ENCODE measurements at places on chromosomes 6 and 20. TPM values are rescaled to one million over a fixed set of nuclear protein-coding genes. Genes with fewer than 3 reads are reported as not detected.
A peak's percentile ranks its signal among the peaks of the same experiment; 100 is the strongest.

FANCE gene
- total RNA-seq = 4.0 TPM

DNA sequence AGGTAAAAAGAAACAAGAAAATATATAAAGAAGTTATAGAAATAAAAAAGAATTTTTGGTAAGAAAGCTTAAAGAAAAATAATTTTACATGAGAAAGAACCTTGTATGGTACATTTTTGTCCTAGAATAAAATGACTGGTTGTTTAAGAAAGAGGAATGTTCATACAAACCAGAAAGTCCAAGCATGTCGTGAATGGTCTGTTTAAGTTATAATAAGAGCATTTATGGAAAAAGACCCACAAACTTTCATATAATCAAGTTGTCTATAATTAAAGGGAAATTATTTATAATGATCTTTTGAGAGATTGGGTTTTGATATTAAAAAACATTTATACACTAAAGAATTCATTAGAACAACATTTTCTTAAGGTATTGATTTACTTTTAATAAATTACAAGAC is 27.8 kb upstream of the FAM110A start:
- DNase-seq = no peak

ASIP gene
- not detected for total RNA-seq

SLC22A16 gene
- total RNA-seq = not detected

GRCh38 chr6:137297887-137298286 is 78.7 kb upstream of the IFNGR1 start:
- DNase-seq = no peak

- no peak for DNase-seq
Observed at GRCh38 chr6:127302728-127303660, 36.3 kb downstream of the RNF146 start.

NPEPL1 gene
- total RNA-seq = 52.5 TPM

IL20RA gene
- not detected for total RNA-seq

DNA sequence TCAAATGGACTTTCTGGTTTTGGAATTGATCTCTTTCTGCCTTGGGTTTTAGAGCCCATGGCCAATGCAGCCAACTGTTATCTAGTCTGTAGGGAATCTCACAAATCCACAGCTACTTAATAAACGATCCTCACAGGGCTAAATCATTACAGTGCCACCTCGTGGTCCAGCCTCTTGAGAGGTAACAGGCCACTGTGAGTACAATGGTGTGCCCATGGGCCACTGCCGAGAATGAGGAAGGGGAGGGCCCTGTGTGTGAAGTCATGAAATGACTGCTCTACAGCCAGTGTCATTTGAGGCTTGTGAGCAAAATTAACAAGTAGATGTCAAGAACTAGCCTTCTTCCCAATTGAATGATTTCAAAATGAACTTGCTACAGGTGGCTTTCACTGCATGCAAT is 54.3 kb upstream of the GMPR start:
- peak; percentile 62 for DNase-seq

SLC22A3 gene
- total RNA-seq = 8.2 TPM

- no peak for DNase-seq
Observed at GRCh38 chr6:42229506-42230119, 12.0 kb upstream of the MRPS10 start.

CD109 gene
- 2.7 TPM for total RNA-seq

- DNase-seq = no peak
Observed at GRCh38 chr6:53566755-53567154, 21.9 kb upstream of the GCLC start.

RAB44 gene
- 0.53 TPM for total RNA-seq

COX4I2 gene
- total RNA-seq = 2.5 TPM

GRCh38 chr20:54028276-54029011 is 42.0 kb downstream of the BCAS1 start:
- DNase-seq = no peak

PACRG gene
- not detected for total RNA-seq

VNN1 gene
- total RNA-seq = 296 TPM

GRCh38 chr6:2793534-2794151 is 28.4 kb downstream of the WRNIP1 start:
- DNase-seq = peak; percentile 66

GRCh38 chr20:39268491-39268951 is 306.4 kb downstream of the DHX35 start:
- DNase-seq = no peak

GRCh38 chr20:5886788-5887187 is 63.5 kb downstream of the TRMT6 start:
- no peak for DNase-seq

PTGIS gene
- 9.5 TPM for total RNA-seq

RUNX2 gene
- total RNA-seq = 7.6 TPM

SNX5 gene
- total RNA-seq = 132 TPM

DNA sequence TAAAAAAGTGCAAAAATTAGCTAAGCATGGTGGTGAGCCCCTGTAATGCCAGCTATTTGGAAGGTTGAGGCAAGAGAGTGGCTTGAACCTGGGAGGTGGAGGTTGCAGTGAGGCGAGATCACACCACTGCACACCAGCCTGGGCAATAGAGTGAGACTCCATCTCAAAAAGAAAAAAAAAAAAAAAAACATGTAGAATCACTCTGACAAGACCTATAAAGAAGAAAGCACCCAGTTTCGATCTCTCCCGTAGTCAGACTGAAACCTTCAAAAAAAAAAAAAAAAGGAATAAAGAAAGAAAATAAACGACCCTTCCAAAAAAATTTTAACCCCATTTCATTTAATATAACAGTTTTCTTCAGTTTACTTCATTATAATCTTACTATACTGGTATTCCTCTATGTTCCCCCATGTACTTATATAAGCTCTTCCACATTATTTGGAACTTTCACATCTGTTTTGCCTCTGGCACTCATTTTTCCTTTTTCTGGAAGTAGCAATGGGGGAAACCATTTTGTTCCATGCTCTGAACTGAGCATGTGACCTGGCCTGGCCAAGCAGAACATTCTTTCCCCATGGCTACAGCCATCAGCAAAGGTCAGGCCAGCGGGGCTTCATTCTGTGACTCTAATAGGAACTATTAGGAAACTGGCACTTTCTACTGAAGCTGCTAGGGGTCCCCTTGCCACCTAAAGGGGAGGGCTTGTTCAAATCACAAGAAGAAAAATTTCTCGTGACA is 9.6 kb downstream of the SLC18B1 start:
- DNase-seq = no peak

GRCh38 chr20:14581731-14582130 is 244.3 kb upstream of the FLRT3 start:
- no peak for DNase-seq

DNA sequence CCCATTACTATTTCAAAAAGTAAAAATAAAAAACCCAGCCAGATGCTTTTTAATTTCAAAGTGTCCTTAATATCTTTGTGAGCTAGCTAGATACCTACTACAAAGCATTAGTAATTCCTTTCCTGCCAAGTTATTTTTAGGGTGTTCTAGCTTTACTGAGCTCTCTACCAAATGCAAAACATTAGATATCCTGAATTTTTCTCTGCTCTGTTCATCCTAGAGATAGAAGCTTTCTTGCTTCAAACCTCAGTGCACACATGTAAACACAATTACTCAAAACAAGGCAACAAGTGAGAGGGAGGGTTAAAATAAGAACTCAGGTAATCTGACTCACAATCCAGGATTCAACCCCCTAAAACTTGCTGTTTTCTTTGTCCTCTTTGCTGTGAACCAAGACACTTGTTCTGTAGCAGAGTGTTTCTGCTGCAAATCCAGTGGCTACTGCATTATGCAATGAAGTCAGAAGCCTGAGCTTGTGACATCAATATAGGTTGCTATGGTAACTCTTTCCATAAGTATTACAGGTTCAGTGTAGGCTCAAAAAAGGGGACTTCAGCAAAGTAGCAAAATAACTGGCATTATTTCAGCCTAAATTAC is 72.6 kb upstream of the STXBP5 start:
- DNase-seq = no peak

DNA sequence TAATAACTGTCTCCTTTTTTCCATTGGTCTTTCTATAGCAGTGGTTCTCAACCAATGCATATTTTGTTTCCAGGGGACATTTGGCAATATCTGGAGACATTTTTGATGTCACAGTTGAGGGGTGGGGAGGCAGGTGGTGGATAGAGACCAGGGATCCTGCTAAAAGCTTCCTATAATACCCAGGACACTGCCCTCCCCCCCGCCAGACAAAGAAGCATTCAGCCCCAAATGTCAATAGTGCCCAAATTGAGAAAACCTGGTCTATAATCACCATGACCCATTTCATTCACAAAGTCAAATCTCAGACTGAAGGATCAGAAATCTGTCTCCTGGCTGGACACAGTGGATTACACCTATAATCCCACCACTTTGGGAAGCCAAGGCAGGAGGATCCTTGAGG is 128.8 kb downstream of the BMP7 start:
- no peak for DNase-seq

GRCh38 chr6:16375843-16376242 is 137.5 kb downstream of the GMPR start:
- no peak for DNase-seq

DNA sequence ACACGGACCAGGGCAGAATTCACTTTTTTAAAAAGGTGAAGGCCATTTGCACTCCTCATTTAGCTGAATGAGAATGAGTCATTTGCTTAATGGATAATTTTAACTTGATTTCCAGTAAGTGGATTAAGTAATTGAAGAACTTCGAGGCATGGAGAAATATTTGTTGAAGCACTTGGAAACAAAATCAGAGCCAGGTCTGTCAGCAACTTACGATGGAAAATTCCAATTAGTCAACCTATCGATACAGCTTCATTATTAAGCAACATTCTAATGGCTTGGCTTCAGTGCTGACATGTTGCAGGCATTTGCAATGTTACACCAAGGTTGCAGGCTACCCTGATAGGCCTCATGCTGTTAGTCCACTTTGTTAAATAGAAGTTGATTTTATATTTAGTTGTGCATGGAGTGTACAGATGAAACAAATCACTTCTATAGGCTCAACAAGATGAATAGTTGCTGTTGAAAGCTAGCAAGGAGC is 423.5 kb upstream of the SLC35B3 start:
- DNase-seq = no peak

DPM1 gene
- 82.5 TPM for total RNA-seq
